ENCODE measurements at places on chromosomes 3 and 15. TPM values are rescaled to one million over a fixed set of nuclear protein-coding genes. Genes with fewer than 3 reads are reported as not detected.

DNA sequence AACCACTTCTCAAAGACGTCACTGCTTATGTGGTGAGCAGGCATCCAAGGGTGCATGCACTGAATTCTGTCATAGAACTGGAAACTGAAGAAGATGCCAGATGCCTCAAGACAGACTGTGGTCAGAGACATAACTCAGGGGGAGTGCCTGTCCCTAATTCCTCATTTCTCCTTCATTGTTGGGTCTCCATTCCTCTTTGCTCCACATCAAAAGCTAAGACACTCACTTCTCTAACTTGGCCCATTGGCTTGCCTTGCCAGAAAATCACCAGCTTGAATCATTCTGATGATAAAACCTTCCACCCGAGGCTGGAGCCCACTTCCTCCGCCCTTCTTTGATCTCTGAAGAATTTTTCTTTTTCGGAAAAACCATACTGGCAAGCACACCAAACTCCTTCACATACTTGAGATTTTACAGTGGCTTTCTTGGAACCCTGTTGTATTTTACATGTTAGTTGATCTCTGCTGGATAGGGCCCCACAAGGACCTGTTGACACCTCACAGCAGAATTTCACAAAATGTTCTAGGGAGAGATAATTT, 69.9 kb downstream of the COL8A1 start:
- no peaks in the 10 kb centered on the region for H3K4me1 ChIP-seq
- no peak overlapping the region for H3K4me3 ChIP-seq
- H3K27me3 ChIP-seq: peaks cover 3% of the 10 kb centered on the region
- no peaks in the 10 kb centered on the region for H3K36me3 ChIP-seq
- DNase-seq: no peak

DNA sequence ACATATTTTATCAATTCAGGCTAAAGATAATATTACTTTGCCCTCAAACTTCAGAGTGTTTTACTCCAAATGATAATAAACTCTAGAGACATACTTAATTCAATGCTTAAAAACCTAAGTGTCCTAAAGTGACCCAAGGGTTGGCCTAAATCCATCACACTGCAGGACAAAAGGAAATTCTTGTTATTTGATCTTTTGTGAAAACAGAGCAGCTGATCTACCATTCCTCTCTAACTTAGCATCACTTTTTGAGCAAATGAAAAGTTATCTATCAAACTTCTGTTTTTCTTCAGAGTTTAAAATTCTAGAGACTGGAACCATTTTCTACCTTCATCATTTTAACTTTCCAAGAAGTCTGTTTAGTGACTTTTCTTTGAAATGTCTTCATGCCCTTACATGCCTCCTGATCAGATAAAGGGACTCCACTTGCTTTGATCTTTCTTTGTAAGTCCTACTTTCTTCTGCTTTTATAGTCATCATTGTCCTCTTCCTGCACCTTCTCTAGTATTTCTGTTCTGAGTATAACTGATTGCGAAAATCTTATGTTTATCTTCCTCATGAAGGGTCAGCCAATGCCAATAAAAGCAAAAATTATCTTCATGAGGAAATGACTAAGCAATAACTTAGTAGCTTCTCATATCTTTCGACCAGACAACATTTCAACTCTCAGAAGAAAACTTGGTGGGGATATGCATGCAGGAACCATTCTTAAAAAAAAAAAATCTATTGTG, 378.7 kb upstream of the TGFBR2 start:
- no peak overlapping the region for H3K27ac ChIP-seq
- H3K4me3 ChIP-seq: no peak overlapping the region
- H3K36me3 ChIP-seq: no peaks in the 10 kb centered on the region

GRCh38 chr3:169966951-169967915, 626 bp downstream of the SEC62 start:
- H3K36me3 ChIP-seq: no peaks in the 10 kb centered on the region
- peak; percentile 73 for DNase-seq
- no peaks in the 10 kb centered on the region for H3K27me3 ChIP-seq
- peaks cover 49% of the 10 kb centered on the region for H3K4me1 ChIP-seq

DNA sequence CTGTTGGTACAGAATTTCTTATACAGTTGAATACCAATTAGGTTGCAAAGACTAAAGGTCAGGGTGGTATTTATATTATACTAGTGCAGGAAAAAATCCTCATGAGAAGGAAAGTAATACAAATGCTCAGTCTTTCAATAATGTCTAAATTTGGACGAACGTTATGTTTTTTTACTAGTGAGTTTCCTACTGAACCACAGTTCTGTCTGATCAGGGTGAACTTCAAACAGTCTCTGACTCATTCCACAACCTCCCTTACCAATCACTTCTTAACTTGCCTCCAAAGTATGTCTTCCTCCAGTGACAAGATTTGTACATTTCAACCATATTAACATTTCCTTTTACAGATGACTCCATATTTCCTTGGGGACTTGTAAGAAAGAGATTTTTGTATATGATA, 3.4 kb downstream of the TMEM212 start:
- H3K36me3 ChIP-seq: no peaks in the 10 kb centered on the region
- H3K27me3 ChIP-seq: no peaks in the 10 kb centered on the region
- H3K4me3 ChIP-seq: no peak overlapping the region

- no peak overlapping the region for H3K4me3 ChIP-seq
- H3K27ac ChIP-seq: no peak overlapping the region
- no peak for DNase-seq
Observed at GRCh38 chr3:30770387-30770786, 124.1 kb downstream of the GADL1 start.

DNA sequence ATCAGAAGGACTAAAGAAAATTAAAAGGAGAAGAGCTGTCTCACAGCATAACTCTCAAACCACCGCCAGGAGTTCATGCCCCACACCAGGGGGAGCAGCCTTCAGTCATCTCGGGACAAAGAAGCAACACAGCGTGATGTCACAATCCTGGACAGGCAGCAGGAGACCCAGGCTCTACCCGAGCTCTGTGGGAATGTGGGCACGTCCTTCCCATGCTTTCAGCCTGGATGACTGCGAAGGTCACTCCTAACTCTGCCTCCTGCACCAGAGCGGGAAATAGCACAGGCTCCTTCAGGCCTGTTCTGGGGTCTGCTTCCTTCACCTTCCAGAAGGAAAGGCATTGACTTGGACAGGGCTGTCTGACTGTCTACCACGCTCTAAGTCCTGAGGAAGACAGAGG, 31.3 kb downstream of the NOX5 start:
- H3K4me1 ChIP-seq: peaks cover 9% of the 10 kb centered on the region
- no peak overlapping the region for H3K4me3 ChIP-seq
- no peak overlapping the region for H3K27ac ChIP-seq
- no peaks in the 10 kb centered on the region for H3K27me3 ChIP-seq

MINAR1 gene
- 0.23 TPM for total RNA-seq

PIERCE2 gene
- total RNA-seq: not detected

CCRL2 gene
- 1.2 TPM for total RNA-seq

TMEM45A gene
- total RNA-seq: 746 TPM
